ACHN (cell line): ENCODE measurements at places on chromosomes 12 and 14.

DNA sequence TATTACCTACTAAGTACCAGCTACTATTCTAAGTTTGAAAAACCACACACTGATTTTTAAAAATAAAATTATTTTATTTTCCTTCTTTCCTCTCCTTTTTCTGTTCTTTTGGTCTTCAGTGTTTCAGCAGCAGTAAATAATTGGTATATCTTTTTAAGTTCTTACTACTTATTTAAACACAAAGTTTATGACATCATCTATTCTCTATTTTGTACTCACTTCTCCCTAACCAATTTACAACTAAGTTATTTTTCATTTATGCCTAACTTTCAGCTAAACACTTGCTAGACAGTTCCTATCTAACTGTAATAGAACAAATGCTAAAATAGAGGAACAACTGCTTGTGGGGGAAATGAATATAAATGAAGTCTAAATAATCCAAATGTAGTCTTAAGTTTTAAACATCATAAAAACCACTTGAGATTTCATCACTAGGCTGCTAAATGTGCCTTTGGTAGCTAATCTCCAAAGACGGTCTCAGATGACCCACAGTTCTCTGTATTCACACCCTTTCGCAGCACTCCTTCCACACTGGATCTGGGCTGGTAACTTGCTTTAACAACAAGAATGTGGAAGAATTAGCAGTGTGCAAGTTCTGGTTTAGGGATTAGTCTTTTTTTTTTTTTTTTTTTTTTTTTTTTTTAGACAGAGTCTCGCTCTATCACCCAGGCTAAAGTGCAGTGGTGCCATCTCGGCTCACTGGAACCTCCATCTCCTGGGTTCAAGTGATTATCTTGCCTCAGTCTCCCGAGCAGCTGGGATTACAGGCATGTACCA is 41.0 kb downstream of the TFCP2 start:
- no peak for DNase-seq

DNA sequence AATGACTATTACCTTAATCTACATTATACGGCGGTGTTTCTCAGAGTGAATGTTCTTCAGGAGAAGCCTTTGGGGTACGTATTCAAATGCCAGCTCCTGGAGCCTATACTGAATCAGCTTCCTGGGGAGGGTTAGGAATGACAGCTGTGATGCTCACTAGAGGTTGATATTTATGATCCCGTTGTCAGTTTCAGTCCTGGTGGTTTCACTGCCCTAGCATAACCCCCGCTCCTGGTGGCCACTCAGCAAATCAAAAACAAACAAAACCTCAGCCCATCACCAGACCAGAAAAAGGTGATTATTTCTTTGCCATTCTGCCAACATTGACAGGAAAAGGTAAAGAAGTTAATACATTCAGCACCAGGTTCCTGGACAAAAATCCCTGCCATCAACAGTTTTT is 136.5 kb upstream of the CRY1 start:
- no peak for DNase-seq

DNA sequence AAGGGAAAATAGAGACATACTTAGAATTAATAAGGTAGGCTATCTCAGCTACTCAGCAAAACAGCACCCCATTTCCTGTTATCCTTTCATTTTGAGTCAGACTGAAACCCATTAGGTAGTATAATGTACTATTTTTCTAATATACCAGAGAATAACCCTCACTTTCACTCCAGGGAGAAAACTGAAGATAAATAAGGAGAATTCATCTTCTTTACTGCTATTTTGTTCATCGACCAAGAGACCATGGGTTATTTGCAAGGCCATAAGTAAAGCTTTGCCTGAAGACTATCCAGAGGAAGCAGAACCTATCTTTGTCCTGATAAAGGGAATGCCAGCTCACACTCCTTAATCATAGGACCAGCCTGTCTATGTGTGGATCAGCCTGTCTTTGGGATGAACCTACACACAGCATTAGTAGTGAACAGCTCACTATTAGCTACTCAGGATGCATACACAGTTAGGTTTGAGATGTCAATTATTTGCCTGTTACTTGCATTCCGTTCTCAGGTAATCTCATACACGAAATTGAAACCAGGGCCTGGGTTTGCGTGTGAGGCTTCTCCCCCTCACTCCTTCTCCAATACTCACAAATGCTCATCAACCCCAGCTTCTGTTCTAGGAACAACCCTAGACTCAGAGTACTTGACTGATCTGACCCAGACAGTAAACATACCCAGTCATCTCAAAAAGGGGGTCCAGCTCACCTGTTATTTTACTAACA is 124.4 kb downstream of the DAD1 start:
- DNase-seq: no peak

DNA sequence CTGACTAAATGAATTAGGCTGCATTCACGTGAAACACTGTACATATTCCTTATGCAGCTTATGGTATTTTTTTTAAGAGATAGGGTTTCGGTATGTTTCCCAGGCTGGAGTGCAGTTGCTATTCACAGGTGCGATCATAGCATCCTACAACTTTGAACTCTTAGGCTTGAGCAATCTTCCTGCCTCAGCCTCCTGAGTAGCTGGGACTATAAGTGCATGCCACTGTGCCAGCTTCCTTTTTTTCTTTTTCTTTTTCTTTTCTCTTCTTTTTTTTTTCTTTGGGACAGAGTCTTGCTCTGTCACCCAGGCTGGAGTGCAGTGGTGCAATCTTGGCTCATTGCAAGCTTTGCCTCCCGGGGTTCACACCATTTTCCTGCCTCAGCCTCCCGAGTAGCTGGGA is 35.8 kb upstream of the SPPL3 start:
- no peak for DNase-seq

- no peak for DNase-seq
Measured at GRCh38 chr12:71582925-71583324, 80.7 kb downstream of the ZFC3H1 start.

- DNase-seq: no peak
Measured at GRCh38 chr12:1929985-1930802, 11.7 kb upstream of the CACNA2D4 start.

DNA sequence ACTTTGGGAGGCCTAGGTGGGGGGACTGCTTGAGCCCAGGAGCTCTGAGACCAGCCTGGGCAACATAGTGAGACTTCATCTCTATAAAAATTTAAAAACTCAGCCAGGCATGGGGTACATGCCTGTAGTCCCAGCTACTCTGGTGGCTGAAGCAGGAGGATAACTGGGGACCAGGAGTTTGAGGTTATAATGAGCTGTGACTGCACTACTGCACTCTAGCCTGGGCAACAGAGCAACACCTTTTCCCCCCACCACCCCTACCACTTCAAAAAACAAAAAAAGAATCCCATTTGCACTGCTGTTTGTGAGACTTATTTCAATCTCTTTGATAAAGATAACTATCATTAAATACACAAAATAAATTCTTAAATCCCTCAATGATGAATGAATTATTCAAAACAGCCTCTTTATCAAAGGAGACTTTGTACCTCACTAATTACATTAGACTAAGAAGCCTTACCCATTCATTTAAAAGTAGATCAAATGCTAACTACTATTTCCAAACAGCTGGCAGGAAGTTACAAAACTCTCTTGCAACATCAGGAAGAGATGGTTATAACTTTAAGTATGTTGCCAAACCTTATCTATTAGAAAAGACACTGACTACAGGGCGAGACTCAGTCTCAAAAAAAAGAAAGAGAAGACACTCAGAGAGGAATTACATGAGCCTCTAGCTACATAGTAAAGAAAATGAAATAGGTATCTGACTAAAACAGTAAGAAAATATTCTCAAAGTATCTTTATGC is 14.7 kb downstream of the BLTP3B start:
- no peak for DNase-seq

DNA sequence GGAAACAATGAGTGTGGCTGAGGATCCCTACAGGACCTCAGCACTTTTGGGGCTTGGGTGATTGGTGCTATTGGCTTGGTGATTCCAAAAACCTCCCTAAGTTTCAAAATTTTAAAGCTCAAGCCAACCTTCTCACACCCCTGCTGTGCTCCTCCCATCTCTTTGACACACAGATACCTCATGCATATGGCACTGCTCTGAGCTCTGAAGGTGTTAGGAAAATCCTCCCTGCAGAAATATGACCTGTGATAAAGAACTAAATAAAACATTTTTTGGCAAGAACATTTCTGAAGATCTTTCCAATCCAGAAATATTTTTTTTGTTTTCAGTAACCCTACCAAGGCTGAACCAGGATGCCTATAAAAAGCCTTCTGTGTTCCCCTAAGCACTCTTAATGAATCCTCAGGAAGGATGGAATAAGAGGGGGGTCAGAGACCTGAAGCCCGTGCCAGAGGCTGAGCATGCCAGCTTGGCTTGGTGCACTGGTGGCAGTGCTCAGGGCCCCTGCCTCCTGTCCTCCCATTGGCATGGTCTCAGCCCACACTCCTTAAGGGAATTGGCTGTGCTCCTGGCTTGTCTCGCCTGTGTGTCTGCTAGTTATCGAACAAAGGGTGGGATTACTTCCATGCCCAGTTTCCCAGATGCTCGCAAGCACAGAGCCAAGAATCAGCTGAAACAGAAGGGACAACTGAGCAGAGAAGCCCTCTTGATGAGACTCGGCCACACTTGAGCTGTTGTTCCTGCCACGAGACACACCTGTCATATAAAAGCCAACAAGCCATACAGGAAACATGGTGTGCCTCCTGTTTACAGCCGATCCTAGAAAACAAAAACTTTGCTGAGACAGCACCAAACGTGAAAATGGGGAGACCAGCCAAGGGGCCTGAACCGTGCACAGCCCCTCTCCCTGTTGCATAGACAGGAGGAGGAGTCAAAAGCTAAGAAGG is 132.7 kb upstream of the EEA1 start:
- DNase-seq: no peak

DNA sequence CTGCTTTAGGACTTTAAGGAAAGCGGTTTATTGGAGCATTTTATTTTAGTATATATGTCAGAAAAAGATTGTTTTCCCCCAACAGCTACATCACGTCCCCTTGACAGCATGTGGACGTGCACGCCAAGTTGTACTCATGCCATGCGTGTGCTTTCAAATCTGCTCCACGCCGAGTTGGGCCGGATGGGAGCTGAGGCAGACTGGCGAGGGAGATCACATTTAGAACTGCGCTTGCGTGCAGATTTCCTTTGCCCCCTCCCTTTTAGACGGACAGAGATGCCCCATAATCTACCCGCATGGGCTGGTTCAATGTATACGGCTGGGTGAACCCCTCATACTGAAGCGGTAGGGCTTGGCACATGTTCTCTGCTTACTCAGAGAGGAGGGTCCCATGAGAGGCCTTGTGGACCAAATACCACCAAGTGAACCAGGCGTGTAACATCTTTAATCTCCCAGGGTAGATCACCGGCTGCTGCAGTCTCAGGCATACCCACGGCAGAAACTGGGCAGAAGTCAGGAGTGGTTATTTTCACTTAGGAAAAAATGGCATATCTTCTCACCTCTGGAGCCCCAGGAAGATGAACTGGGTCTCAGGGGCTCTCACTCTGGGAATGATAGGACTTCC is 92.1 kb downstream of the ESR2 start:
- DNase-seq: no peak

DNA sequence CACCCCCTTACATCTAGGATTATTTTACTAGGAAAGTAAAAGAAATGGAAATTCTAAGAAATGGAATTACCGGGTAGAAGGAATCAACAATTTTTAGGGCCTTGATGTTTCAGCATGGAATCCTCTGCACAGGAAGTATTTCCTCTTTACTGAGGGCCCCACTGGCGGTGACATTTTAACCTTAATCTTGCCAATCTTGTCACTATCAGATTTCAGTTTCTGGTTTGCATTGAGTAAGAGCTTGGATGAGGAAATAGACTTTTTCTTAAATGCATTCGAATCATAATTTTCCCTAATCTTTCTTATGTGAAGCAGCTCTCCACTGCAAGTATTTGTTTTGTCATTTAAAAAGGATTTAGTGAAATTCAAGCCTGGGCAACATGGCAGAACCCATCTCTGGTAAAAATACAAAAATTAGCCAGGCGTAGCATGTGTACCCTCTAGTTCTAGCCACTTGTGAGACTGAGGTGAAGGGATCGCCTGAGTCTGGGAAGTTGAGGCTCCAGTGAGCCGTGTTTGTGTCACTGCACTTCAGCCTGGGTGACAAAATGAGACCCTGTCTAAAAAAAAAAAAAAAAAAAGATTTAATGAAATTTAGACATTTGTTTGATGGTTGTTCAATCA is 40.7 kb downstream of the TPCN1 start:
- DNase-seq: no peak

GRCh38 chr12:43883748-43884147 is 47.9 kb downstream of the TMEM117 start:
- DNase-seq: no peak

DNA sequence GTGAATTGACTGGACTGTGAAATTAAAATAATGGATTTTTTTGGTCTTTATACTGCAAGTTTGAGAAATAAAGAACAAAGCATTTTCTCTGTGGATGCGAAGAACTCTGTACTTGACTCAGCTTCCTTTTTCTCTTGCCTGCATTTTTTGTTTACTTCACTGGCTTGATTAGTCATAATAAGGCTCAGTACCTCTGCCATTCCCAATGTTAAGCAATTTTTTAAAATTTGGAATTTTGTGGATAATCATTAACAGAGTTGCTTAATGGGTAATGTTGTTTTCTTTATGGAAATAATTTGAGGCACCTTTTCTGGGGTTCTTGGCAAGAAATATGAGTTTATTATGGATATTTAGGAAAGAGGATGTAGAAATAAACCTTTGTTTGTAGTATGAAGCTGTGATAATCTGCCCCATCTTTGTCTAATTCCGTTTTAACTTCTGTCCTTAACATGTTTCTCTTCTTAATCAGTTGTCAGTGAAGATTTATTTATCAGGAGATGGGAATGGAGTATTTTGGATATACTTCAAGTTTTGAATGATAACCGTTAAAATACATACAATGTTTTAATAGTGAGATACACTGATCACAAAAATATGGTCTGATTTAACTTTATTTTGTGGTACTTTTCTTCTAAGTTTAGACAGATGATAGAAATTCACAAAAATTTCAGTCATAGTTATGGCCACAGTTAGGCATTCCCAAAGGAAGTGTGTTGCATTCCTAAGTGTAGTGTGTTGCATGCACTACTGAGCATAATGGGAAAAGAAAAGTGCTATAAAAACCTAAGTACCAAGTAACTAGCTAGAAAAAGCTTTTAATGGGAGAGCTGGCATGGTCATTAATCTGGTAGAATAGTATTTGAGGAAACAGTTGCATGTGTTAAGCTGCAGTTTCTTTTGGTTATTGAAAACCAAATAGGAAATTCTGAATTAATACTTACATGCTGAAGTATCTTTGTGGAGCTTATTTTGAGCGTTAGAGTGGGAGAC is 27.7 kb downstream of the WNK1 start:
- peak; percentile 89 for DNase-seq

DNA sequence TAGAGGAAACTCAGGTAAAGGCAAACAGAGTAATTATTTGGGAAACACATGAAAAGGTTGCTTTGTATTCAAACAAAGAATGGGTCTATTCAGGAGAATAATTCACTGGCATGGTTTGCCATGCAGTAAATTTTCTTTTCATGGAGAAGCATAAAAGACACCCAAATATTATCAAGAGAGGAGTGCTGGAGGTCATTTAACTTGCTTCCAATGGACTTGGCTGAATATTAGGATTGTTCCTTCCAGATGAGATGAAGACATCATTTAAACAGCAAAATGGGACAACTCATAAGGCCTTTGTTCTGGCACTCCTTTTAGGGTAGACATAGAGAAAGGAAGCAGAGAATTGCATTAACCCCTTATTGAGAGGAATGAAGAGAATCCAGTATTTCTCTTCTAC is 38.7 kb downstream of the WIF1 start:
- no peak for DNase-seq

GRCh38 chr12:6529291-6529737 is 5.0 kb upstream of the GAPDH start:
- no peak for DNase-seq
